ENCODE measurements at places on chromosomes 11 and 22. TPM values are rescaled to one million over a fixed set of nuclear protein-coding genes. Genes with fewer than 3 reads are reported as not detected.

- DNase-seq: peak; percentile 50
Observed at GRCh38 chr11:68689737-68690625, 5.6 kb downstream of the GAL start.

DNA sequence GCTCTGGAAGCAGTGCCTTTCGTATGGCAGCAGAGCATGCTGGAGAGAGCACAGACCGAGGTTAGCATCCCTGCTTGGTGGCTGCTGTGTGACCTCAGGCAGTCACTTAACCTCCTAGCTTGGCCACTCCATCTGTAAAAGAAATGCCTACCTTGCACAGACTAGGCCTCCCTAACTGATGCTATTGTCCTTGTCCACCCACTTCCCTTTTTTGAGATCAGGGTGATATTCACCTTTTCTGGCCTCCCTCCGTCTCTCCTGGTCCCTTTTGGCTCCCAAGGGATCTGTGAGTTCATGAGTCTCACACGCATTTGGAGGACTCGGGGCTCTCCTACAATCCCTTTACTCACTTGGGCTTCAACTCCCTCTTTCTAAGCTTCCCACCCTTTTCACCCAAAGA, 37.2 kb downstream of the TECTA start:
- DNase-seq: no peak

DNA sequence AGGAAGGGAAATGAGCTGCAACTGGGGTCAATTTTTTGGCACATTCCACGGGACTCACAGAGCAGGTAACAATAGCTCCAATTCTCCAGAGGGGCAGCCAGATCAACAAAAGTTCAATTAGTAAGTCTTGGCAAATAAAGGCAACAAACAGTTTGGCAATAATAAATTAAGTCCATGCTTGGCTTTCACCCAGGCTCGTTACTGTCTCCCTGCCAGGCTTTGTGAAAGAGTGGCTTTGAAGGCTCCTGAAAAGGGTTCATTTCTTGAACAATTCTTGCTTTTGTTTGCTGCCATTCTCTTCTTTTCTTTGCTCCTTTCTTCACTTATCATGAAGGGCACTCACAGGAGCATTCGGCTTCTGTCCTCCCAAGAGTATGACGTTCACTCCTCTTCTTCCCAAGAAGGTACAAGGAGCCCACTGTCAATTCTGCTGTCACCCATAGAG, 123.3 kb downstream of the APIP start:
- DNase-seq: no peak

- DNase-seq: no peak
Observed at GRCh38 chr11:58465690-58466089, 23.7 kb upstream of the OR5B12 start.

GRCh38 chr11:105220121-105220520, 80.6 kb upstream of the CARD18 start:
- no peak for DNase-seq

DNA sequence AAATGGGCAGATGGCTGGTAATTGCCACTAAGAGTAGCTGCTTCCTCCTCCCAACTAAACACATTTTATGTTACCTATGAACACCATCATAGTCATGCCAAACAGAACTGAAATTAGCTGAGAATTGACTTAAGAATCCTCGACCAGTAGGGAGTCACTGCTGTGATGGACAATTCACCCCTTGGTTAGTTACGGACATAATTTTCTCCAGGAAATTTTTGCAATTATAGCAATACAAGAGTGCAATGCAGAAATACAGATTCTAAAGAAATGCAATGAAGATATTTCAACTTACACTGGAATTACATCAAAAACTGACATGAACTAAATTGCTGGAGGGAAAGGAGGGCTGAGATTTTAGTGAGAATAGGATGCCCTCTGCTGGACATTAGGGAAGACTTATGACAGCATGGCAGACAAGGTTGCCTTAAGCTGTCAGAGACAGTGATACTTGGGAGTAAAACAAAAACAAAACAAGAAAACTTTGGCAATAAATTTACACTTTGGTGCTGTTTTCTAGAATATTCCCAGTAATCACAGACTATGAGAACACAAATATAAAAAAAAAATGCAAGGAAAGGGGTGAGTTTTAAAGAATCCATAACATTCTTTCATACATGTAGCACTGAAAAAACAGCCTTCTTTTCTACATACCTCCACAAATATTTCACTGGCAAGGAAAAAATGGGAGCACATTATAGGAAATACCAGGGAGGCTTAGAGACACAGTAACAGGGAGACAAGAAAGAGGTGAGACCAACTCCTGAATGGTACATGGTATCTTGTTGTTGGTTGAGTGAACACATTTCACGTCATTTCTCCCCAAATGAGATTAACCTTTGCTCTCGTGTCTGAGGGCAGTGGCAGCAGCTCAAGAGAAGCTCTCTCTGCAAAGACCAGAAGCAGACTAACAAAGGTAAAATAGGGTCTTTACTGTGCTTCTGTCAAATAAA, 11.2 kb upstream of the PPP2R1B start:
- no peak for DNase-seq

Gene FIBIN
- 8.3 TPM for total RNA-seq

GRCh38 chr22:25645964-25646363, 81.5 kb downstream of the GRK3 start:
- no peak for DNase-seq

Gene CXCR5
- not detected for total RNA-seq

Gene SLC25A18
- 2.1 TPM for total RNA-seq

DNA sequence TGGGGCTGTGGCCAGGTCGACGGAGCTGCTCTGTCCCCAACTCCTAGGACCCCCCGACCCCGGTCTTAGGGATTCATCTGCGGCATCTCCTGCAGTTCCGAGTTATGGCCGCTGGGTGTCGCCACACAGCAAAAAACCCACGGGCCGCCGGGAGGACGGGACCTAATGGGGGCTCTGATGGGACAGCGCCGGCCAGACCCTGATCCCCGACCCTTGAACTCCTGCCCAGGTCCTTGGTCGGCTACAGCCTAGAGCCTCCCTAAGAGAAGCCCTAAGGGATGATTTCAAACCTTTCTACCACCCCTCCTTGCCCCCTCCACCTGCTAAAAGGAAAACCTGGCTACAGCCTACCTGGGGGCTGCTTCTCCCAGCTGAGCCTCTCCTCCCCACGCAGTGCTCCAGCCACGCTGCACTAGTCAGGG, 30.8 kb upstream of the LRRC10B start:
- peak; percentile 78 for DNase-seq

- DNase-seq: no peak
Observed at GRCh38 chr22:21726650-21727049, 8.9 kb downstream of the YPEL1 start.

- DNase-seq: no peak
Observed at GRCh38 chr11:1437500-1437899, 47.8 kb downstream of the BRSK2 start.

Gene KCNA4
- 1.9 TPM for total RNA-seq

DNA sequence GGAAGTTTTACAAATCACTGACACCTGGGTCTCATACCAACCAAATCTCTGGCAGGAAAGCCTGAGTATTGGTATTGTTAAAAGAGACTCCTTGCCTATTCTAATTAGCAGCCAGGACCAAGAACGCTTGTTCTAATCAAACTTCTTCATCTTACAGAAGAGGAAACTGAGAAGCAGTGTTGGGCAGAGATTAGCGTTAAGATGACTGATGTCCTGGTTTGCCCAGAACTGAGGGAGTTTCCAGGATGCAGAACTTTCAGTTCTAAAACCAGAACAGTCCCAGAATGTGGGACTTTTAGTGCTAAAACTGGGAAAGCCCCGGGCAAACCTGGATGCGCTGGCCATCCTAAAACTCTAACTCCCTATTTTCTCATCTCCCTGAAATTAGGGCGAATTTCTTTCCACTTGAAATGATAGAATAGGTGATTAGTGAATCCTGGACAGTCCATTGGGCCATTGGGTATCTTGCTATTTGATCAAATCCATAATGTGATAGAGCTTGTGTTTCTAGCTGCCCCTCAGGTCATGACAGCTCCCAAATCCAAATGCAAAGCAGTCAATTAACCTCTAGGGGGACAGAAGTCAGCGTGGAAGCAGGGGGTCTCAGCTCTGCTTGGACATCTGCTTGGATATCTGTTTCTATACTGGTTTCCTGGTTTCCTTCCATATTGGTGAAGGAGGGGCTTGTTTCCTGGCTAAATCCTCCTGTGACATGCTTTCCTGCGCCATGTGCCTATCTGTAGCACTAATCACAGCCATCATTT, 16.0 kb upstream of the TMPRSS13 start:
- DNase-seq: no peak

Gene EIF1AD
- total RNA-seq: 18.0 TPM

All from Right ventricle myocardium inferior (tissue), 1 donor.